ENCODE measurements at places on chromosomes 13 and 19.

DNA sequence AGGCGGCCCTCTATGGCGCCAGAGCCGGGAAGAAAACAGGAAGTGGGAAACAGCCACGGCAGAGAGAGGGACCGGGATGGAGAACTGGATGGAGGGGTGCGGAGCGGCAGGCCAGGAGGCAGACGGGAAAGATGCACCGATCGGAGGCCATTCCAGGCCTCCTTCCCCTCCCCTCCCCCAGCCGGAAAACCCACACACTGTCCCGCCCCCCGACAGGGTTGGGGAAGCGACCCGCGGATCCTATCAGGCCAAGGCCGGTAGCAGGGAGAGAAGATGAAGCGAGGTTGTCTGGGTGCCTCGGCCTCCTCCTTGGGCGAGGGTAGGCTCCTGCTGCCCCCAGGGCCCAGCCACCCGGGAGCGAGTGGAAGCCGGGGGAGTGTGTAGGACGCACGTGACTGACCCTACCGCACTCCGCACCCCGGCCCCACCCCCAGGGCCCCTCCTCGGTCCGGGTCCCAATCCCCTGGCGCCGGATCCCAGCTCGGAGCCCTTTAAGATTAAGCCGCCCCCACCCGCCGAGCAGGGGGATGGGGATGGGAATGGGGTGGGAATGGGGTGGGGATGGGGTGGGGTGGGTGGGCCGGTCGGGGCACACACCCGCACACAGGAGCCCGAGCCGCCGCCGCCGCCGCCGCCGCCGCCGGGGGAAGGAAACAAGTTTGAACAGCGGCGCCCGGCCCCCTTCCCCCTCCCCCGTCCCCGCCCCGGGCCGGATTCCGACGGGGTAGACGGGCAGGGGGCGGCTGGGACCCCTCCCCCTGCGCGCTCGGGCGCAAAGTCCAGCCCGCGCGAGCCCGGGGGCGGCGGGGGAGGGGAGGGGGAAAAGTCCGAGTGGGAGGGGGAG lies 1.5 kb downstream of the ERF start:
- peak; percentile 72 for DNase-seq

- no peak for DNase-seq
Measured at GRCh38 chr13:51212758-51213157, 9.4 kb upstream of the FAM124A start.

DNA sequence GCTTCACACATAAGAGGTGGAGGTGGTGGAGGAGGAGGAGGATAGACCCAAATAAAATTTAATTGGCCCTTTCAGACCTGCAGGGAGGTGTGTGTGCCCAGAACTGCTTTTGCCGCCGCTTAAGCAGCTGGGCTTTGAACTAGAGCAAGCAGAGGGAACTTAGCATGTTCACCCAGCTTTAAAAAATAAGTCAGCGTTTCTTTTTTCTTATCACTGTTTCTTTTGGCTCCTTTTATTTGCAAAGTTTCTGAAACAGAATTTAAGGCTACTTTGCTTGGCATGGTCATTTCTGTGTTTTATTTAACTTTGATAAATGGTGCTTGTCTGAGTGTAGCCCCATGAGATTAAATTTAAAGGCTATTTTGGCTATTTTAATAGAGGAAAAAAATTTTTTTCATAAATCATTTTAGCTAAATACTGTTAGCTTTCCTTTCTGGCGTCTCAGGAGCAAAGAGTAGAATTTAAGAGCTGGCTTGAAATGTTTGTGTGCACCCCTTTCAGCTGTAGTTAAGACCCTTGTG lies 43.3 kb upstream of the RNF113B start:
- no peak for DNase-seq

- no peak for DNase-seq
Measured at GRCh38 chr13:72390909-72391308, 336.5 kb downstream of the MZT1 start.

- DNase-seq, result no peak
Measured at GRCh38 chr19:38649305-38650171, 2.1 kb downstream of the ACTN4 start.

DNA sequence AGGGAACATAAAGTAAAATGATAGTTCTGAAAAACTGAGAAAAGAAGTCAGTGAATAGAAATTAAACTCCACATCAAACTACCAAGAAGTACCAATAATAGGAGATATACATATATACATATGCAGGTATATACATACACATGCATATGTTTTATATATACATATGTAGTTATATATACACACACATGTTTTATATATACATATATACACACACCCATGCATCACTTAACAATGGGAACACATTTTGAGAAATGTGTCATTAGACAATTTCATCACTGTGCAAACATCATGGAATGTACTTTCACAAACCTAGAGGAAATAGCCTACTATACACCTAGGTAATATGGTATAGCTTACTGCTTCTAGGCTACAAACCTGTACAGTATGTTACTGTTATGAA lies 626.8 kb upstream of the PCDH9 start:
- no peak for DNase-seq

GRCh38 chr13:20411638-20412342 lies 113.9 kb downstream of the CRYL1 start:
- no peak for DNase-seq

DNA sequence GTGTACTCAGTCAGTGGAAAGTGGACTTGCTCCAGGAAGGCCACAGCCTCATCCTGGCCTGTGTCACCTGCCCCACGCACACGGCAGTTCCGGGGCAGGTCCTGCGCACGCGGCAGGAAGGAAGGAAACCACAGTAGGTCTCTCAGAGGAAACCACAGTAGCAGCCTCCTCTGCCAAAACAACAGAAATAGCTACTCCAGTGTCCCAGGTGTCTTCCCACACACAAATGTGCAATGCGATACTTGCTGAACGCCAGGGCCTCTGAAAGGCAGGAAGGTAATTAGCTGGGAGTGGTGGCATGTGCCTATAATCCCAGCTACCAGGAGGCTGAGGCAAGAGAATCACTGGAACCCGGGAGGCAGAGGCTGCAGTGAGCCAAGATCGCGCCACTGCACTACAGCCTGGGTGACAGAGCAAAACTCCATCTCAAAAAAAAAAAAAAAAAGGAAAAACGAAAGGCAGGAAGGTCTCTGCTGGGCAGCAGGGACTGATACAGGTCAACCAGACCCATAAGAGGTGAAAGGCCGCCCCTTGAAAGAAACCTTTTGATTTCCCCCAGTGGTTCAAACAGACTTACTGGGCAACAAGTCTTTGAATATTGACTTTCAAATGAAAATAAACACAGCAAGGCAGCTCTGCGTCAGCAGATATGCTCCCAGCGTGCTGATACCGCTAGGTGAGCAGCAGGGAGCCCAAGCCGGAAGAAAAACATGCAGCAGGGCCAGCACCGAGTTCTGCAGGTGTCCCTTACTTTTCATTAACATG lies 49.5 kb downstream of the CRYL1 start:
- DNase-seq, result peak; percentile 58

- DNase-seq, result no peak
Measured at GRCh38 chr13:29716493-29716892, 121.0 kb upstream of the SLC7A1 start.

- DNase-seq, result no peak
Measured at GRCh38 chr19:16883522-16883921, 5.3 kb upstream of the F2RL3 start.

DNA sequence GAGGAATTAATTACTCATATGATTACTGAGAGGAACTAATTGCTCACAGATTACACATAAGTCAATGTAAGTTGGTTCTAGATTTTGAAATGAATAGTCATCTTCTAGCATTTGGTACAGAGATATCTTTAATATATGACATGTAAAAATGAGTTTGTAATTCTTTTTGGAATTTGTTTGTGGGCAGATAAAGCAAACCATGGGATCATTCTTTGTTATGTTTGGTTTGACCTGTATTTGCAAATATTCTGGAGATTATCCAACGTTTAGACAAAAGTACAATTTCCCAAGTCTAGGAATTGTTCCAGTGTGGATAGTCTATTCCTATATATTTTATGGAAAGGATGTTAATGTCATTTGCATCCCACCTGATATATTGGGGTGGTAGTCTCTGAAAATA lies 309.6 kb upstream of the EDNRB start:
- DNase-seq, result no peak

DNA sequence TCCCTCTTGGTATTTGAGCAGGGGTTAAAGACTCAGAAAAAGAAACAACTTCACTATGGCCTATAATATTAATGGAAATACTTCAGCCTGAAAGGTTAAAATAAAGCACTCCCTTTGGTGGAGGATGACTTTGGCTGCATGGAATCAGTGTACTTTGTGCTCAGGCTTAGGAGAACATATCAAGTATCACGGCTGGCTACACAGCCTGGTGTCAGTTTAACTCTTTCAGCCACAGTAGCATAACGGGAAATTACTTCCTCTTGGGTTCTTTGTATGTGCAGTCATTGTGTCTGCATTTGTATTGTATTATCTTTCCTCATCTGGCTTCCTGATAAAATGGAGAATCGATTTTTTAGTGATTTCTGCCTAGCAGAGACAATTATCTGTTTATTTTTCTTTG lies 239.0 kb downstream of the GGACT start:
- DNase-seq, result no peak

- DNase-seq, result no peak
Measured at GRCh38 chr13:31767175-31767900, 28.0 kb downstream of the RXFP2 start.

DNA sequence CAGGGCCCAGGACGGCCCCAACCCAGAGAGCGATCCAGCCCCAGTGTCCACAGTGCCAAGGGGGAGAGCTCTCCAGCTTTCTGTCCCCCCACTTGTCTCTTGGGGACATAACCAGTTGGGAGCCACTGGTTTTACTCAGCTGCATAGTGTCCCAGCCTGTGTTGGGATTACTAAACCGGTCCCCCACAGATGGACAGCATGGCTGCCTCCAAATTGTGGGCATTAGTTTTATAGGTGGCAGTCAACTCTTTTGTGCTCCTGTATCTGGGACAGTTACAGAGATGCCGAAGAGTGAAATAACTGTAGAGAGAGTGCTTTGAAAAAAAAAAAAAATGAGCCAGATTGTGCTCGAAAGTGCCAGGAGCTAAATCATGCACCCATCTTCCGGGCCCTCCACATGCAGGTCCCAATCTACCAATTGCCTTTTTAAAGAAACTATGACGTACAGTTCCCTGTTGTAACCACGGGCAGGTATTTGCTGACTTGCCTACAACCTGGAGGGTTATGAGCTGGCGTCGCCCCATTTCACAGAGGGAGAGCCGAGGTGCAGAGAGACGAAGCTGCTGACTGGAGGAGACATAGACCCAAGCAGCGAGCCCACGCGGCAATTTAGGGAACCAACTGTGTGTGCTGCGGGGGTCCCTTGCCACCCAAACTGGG lies 2.4 kb upstream of the NFIC start:
- DNase-seq, result no peak

DNA sequence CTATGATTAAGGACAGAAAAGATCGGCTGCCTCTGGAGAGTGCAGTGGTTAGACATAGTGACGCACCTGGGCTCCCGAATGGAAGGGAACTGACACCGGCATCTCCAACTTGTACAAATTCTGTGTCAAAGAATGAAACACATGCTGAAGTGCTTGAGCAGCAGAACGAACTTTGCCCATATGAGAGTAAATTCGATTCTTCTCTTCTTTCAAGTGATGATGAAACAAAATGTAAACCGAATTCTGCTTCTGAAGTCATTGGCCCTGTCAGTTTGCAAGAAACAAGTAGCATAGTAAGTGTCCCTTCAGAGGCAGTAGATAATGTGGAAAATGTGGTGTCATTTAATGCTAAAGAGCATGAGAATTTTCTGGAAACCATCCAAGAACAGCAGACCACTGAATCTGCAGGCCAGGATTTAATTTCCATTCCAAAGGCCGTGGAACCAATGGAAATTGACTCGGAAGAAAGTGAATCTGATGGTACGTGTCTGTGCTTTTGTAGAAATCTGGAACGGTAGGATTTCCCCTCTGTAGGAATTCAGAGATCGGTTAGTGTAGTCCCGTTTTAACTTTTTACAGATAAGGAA lies 16.9 kb downstream of the ERCC5 start:
- no peak for DNase-seq

DNA sequence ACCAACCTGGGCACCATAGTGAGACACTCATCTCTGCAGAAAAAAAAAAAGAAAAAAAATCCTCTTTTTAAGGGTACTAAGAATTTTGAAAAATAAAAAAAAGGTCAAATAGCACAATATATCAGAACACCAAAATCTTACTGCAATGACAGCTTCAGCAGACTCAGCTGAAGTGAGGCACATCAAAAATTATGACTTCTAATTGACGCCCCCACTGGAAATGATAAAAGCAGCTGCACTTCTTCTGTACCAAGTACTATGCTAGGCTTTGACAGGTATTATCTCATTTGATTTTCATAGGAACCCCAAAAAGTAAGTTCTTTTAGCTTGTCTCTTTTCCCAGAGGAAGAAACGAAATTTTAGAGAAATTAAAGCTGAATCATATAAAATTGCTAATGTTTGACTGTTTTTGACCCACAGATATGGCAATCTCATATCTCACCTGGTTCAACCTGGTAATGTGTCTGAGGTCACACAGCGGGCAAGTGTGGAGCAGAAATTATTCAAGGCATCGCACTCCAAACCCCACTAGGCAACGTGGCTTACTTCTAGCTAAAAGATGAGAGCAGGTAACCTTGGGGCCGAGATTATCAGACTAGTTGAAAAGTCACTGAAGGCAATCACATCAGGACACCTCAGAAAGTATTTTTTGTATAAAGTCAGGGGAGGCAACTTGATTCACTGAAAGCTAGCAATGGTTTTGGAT lies 78.1 kb downstream of the TNFSF11 start:
- no peak for DNase-seq

GRCh38 chr19:43777163-43777695 lies 3.5 kb downstream of the KCNN4 start:
- no peak for DNase-seq

- peak; percentile 40 for DNase-seq
Measured at GRCh38 chr19:19642506-19643157, 825 bp downstream of the GMIP start.

- no peak for DNase-seq
Measured at GRCh38 chr19:45771311-45771933, 2.4 kb upstream of the SIX5 start.

- peak; percentile 55 for DNase-seq
Measured at GRCh38 chr19:58009666-58010301, 7.2 kb upstream of the ZNF606 start.
